ENCODE measurements at places on chromosomes 13 and 19.
A peak's percentile ranks its signal among the peaks of the same experiment; 100 is the strongest.

GRCh38 chr13:76438050-76438449 is 448.2 kb downstream of the KCTD12 start:
- no peak for DNase-seq

DNA sequence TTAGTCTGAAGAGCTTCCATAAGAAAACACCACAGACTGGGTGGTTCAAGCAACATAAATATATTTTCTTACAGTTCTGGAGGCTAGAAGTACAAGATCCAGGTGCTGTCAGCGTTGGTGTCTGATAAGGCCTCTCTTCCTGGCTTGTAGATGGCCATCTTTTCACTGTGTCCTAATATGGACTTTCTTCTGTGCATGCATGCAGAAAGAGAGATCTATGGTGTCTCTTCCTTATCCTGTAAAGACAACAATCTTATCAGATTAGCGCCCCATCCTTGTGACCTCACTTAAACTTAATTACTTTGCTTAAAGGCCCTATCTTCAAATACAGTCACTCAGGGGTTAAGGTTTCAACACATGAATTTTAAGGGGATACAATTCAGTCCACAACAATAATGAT is 14.1 kb upstream of the NDFIP2 start:
- no peak for DNase-seq

GRCh38 chr19:50387176-50387867 is 3.2 kb downstream of the POLD1 start:
- no peak for DNase-seq

DNA sequence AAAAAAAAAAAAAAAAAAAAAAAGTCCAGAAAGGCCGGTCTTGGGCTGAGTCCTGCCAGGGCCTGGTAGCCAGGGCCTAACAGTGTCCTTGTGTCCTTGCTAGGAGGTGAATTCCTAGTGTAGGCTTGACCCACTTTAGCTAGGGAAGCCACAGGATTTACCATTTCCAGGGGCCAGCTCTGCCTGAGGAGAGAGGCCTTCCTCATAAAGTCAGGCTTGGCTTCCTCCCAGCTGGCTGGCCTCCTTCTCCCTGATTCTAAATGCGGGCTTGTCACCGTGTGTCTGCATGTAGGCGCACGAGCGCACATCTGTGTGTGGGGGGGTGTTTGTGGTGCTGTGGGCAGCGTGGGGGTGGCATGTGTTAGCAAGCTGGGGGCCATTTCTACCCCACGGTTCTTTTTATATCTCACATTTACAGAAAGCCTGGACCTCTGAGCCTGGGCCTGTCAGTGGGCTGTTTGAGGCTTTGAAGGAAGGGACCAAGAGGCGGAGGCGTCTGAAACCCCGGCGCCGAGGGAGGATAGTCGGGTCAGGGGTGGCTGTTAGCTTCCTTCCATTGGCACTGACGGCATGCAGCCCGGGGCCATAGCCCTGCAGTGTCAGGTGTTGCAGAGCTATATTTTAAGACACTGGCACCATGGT is 31.7 kb downstream of the IER2 start:
- peak; percentile 29 for DNase-seq

GRCh38 chr13:105491345-105491744 is 1044.1 kb downstream of the EFNB2 start:
- no peak for DNase-seq

- no peak for DNase-seq
Observed at GRCh38 chr13:33070713-33071112, 54.5 kb downstream of the KL start.

DNA sequence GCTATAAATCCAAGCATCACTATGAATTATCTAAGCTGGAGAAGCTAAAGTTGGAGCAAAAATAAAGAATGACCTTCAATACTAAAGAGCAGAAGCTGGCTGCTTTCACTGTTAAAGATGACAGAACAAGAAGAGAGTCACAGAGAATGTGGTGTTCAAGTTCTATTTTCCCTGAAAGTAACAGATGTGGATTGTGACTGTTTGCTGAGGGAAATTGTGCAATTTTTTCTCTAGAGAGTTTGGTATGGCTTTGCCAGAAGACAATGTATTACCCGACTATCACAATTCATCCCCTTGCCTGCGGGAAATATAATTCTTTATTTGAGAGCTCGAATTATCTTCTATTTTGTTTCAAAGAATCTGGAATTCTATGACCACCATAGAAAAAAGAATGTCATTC is 83.1 kb downstream of the TNFSF13B start:
- no peak for DNase-seq

- DNase-seq: no peak
Observed at GRCh38 chr19:15091918-15092753, 10.1 kb downstream of the OR1I1 start.

DNA sequence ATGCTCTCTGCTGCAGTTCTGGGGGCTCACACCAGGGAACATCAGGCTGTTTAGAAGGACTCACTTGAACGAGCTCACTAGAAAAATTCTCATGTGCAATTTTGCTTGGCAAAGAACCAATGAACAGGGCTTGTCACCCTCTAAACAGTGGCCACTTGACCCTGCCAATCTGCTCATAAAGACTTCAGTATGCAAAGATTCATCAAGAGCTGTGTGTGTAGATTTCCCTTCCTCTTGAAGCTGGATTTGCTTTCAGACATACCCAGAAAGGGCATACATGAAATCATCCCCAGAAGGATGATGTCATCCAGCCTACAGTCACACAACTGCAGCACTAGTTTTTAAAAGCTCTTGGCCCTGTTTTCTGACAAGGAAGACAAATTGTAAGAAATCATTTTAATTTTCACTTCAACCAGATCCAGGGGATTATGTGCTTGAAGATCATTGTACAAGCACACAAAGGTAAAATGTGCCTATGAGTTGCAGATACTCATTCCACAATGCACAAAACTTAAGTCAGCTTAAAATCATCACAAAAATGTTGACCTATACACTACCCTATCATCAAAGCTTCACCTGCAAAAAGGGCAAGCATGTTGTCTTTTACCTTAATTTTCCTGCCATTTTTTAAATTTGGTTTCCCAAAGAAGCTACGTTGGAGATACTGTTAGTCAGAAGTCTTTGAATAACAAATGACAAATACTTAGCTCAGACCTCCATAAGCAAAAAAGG is 5.2 kb upstream of the STK24 start:
- DNase-seq: no peak

DNA sequence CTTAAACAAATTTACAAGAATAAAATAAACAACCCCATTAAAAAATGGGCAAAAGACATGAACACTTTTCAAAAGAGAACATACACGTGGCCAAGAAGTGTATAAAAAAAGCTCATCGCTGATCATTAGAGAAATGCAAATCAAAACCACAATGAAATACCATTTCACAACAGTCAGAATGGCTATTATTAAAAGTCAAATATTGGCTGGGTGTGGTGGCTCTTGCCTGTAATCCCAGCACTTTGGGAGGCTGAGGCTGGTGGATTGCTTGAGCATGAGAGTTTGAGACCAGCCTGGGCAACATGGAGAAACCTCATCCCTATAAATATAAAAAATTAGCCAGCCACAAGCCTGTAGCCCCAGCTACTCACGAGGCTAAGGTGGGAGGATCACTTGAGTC is 89.9 kb downstream of the UBL3 start:
- no peak for DNase-seq

GRCh38 chr13:91072486-91072885 is 275.0 kb upstream of the MIR17HG start:
- DNase-seq: no peak

GRCh38 chr13:38753878-38754277 is 67.0 kb downstream of the FREM2 start:
- DNase-seq: no peak

- no peak for DNase-seq
Observed at GRCh38 chr19:18392417-18392816, 5.0 kb downstream of the LRRC25 start.

DNA sequence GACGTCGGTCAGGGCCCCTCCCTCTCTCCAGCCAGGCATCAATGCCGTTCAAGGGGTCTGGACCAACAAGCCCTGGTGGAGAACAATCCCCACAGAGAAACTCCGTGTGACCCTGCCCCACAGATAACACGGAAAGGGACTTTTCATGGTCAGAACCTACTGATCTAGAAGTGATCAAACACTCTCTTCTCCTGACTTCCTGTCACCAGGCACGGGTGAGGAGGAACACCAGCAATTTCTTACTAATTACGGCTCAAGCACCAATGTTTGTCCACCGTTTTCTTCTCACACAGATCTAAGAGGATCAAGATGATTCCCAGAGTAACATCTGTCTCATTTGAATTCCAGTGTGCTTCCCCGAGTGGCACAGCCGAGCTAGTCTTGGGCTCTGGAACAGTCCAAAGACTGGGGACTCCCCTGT is 11.8 kb downstream of the RASA3 start:
- no peak for DNase-seq

DNA sequence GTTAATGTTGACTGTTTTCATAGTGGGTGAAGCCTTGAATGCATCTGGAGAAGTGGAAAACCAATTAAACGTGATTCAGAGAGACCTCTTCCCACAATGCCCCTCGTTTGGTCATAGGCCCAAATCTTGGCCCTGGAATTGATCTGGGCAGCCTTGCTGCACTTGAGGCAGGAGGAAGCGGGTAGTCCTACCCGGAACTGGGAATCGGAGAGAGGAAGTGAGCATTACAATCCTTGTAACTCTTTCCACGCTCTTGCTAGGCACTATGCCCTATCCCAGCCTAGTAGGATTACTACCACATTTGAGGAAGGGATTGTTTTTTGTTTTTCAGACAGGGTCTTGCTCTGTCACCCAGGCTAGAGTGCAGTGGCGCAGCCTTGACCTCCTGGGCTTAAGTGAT is 3.6 kb downstream of the KCNK6 start:
- DNase-seq: no peak

GRCh38 chr19:44010468-44010867 is 7.7 kb downstream of the ZNF230 start:
- DNase-seq: no peak

DNA sequence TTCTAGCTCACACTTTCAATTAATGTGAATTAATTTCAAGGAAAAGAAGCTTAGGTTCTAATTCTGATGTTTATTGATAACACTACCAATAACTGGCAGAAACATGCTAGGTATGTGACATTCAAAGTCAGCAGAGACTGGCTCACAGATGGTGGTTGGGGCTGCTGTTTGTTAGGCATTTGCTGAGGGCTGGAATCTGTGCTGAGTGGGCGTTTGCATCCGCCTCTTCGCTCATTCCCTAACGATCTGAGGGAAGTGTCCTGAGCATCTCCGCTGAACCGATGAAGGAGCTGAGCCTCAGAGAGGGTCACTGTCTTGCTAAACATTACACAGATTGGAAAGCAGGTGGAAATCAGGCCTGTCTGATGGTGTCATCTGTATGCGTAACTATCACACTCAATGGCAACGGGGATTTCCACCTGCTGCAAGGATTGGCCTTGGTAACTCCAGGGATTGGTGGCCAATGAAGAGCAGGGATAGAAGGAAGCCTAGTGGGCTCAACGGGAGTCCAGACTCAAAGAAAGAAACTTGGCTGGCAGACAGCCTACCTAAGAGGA is 338.9 kb downstream of the TEX29 start:
- DNase-seq: no peak

DNA sequence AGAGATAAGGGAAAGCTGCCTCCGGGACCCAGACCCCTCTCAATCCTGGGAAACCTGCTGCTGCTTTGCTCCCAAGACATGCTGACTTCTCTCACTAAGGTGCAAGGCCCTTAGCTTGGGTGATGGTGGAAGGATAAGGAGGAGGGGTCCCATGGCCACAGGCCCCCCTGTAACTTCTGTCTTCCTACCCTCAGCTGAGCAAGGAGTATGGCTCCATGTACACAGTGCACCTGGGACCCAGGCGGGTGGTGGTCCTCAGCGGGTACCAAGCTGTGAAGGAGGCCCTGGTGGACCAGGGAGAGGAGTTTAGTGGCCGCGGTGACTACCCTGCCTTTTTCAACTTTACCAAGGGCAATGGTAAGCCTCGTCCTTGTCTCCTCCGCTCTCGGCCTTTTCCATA is 2.0 kb downstream of the CYP2F1 start:
- no peak for DNase-seq

DNA sequence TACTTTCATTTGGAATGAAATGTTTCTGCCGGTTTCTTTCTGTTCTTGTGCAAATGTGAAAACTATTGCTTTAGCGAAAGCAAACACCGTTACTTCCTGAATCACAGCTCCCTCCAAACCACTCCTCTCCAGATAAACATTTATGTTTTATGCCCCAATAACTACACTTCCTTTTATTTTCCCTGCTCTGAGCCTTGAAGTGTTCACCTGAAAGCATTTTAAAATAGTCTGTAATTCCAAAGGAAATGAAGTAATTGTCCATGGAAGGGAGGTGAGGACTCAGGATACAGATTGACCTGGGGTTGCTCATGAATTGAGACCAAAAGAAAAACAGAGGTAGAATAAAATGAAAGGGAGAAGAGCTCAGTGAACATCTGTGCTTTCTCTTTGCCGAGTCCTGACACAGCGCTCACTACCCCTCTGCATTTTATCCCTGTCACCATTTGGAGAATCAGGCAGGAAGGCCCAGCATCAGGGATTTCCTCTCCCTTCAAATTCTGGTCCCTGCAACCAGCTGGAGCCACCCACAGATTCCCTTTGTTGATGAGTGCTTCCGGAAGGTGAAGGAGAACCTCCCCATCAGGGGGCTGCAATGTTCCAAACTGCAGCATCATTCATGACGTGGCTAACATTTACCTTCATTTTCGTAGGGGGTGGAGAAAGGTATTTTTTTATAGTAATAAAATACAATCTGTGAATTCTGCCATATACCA is 171.9 kb downstream of the ITGBL1 start:
- no peak for DNase-seq

DNA sequence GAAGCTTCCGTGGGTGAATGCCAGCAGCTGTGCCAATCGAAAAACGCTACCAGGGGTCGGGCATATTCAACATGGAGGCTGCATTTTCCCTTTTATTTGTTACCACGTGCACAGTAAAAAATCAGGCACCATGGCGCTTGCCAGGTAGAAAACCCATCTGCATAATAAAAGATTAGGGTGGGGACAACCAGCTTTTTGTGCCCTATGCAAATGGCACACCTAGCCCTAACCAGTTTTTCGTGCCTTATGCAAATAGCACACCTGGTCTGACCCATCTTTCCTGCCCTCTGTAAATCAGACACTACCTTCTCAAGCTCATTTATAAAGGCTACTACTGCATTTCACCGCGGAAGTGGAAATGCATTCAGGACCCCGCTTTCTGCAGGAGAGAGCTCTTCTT is 62.1 kb upstream of the FREM2 start:
- no peak for DNase-seq

DNA sequence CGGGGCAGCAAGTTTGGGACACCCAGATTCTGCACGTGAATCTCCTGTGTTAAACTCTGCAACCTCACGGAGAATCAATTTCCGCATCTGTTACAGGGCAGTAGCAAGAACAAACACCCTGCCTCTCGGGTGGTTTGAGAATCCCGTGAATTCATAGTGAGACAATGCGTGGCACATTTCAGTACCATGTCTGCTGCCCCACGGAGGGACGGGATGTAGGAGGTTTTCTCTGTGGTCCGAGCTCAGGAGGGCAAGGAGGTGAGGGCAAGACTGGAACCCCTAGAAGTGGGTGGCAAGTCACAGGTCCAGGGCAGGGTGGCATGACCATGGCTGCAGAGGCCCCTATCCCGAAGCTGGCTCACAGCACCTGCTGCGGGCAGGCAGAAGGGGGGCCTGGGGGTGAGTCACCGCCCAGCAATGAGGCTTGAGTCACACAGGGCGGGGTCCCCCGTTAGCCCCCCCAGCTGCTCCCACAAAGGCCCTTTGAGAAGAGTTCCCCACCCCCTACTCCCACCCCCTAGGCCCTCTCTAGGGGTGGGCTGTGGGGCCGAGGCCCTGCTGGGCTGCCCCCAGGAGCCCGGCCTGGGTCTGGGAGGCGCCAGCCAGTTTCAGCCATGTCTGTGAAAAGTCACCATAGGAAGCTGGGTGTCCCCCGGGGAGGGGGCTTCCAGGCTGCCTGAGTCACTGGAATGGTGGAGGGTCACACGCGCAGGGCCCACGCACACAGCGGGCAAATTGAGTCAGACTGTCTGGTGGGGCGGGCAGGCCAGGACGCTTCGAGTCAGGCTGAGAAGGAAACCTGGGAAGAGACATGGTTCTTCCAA is 25.8 kb upstream of the NANOS3 start:
- peak; percentile 68 for DNase-seq
